Hepatic stellate cell (primary cell): ENCODE measurements at places on chromosomes 6 and 20.

DNA sequence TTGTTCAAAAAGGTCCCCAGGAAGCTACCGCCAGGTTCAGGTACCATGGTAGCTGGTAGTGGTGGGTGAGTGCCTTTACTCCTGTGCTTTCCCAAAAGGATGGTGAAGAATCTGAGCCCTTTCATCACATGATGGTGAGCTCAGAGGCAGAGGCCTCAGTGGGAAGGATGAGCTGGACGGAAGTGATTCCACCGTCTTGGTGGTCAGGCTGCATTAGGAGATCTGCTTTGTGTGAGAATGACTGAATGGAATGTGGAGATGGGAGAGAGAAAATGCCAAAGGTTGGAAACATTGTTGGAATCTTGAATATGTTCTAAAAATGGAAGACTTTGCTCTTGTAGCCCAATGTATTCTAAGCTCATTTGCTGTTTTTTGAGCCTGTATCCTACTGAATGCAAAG, 108.1 kb upstream of the SCP2D1 start:
- peak; percentile 91 for DNase-seq

GRCh38 chr6:129402244-129402643, 307.7 kb downstream of the ARHGAP18 start:
- DNase-seq, result peak; percentile 2

DNA sequence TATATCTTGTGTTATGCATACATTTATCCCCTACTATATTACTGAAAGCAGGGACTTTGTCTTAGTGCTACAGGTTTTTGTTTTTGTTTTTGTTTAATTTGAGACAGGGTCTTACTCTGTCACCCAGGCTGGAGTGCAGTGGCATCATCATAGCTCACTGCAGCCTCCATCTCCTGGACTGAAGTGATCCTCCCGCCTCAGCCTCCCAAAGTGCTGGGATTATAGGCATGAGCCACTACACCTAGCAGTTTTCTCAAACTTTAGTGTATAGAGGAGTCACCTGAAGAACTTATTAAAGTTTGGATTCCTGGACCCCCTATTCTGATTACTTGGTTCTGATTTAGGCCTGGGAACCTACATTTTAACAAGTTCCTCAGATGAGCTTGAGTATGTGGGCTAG, 51.9 kb downstream of the CBFA2T2 start:
- no peak for DNase-seq

GRCh38 chr6:13068586-13069210, 259.6 kb downstream of the TBC1D7 start:
- DNase-seq, result no peak
